ENCODE measurements at places on chromosomes 6 and 20.

DNA sequence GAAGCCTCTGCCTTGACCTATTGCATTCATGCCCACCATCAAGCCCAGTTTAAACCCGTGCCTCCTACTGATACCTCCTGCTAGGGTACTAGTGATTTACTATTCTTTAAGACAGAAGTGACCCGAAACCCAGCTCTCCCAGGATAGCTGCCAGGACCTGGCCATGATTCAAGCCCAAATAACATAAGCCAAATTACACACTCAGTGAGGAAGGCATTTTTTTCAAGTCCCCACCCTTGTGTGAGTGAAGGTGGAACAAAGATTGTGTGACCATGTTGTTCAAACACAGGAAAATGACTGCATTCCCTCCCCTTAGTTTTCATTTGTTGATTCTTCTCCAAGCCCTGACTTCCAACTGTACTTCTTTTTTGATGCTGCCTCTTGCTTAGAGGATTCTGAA, 3.7 kb upstream of the KAT14 start:
- DNase-seq, result no peak

DNA sequence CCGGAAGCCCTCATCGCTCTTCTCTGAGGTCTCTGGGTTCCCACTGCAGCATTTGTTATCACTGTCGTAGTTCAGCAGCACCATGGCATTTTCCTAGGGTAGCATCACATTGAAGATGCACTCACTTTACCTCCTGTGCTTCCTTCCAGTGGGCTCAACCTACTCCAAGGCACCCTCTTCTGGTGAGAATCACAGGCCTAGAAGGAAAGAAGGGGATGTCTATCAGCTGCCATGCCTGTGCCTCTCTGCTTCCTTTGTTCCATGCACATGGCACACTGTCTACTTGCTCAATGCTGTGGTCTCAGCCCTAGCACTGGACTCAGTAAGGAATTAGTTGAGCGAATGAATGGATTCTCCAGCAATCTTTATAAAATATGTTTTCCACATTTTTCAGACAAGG, 22.6 kb downstream of the CST4 start:
- DNase-seq, result no peak

DNA sequence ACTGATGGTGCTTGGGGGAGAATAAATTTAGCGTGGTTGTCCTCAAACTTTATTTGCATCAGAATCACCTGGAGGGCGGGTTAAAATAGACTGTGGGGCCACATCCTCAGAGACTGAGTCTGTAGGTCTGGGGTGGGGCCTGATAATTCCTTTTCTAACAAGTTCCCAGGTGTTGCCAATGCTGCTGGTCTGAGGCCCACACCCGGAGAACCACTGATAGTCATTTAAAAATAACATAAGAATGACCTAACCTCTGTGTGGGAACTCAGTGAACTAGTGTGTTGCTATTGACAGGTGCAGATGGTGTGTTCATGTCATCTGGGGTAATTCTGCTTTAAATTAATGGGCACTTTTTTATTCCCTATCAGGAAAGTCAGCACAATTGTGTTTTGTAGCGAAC, 64.8 kb downstream of the RTN4IP1 start:
- DNase-seq, result no peak

- no peak for DNase-seq
These were observed 1.1 kb upstream of the FGD2 start for GRCh38 chr6:37004044-37004980.

GRCh38 chr20:11012975-11013374, 339.2 kb upstream of the JAG1 start:
- no peak for DNase-seq

DNA sequence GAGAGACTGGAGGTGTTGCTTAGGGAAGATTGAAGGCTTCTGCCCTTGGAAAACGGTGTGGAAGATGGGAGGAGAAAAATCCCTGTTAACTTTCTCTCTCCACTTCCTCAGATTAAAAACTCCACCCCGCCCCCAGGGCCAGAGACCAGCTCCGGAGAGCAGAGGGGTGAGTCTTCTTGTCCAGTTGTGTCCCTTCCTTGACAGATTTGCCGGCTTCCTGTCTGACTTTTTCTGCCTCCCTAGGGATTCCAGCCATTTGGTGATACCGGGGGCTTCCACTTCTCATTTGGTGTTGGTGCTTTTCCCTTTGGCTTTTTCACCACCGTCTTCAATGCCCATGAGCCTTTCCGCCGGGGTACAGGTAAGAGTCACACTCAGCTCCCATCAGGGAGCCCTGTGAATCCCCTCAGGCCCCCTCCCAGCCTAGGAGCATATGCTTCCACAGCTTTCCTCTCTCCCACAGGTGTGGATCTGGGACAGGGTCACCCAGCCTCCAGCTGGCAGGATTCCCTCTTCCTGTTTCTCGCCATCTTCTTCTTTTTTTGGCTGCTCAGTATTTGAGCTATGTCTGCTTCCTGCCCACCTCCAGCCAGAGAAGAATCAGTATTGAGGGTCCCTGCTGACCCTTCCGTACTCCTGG, 1.7 kb downstream of the RNF5 start:
- DNase-seq, result no peak

DNA sequence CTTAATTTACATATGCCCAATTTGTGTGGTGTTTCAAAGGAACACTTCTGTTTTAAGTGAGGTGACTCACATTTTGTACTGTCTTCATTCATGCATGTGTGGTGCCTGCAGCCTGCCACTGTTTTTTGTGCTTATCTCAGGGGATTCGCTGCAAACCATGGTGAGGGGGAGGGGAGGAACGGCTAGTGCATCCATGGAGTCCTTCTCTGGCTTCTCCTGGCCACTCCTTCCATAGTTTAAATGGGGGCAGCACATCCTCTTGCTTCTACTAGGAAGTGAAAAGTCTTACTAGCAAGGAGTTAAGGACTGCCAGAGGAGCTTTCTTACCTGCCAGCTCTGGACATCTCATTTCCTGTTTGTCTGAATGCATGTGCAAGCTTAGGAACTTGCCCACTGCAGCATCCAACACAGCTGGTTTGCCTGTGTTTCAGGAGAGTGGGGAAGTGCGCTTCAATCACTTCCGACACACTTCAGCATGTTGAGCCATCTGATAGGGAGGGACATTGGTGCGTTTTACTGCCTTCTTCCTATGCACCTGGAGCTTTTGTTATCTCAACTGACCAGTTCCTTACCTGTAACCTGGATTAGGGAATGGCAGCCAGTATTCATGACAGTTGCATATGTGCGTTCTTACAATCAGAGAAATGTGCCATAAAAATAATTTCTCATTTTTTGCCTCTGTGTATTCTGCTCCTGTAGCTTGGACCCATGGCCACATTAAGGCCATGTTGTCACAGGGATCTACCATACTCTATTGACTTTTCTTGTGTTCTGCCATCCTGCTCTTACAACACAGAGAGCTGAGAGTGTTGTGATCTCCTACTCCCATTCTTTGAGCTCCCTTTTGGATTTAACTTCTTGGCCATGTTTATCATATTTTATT, 211.3 kb downstream of the ARID1B start:
- DNase-seq, result peak; percentile 25

- DNase-seq, result no peak
These were observed 89.4 kb upstream of the PAK5 start for GRCh38 chr20:9928281-9928737.

- peak; percentile 75 for DNase-seq
These were observed 636 bp downstream of the SUPT3H start for GRCh38 chr6:45377043-45377553.

- no peak for DNase-seq
These were observed 25.9 kb downstream of the FOXQ1 start for GRCh38 chr6:1337791-1338190.
